ENCODE measurements at places on chromosomes 4 and X.

DNA sequence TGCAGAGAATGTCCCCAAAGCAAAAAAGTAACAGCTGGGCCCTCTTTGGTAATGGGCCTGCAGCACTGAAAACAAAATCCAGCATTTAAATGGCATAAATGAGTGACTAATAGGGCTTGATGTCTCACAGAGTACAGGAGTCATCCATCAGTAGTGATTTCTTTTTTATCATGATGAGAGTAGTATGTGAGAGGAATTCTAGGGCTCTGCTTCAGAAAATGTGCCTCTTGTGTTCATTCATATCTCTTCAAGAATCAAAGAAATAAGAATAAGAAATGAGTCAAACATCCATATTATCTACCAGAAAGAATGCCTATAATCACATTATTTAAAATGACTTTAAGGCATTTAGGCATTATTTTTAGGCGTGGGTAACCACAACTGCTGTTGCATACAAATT lies 792.9 kb upstream of the HTR2C start:
- no peak for DNase-seq

- no peak for DNase-seq
Observed at GRCh38 chr4:171924746-171925376, 111.7 kb downstream of the GALNTL6 start.

GRCh38 chr4:168633064-168633463 lies 136.2 kb downstream of the PALLD start:
- no peak for DNase-seq

- DNase-seq, result peak; percentile 6
Observed at GRCh38 chr4:99402765-99403164, 32.4 kb downstream of the ADH7 start.

- peak; percentile 53 for DNase-seq
Observed at GRCh38 chr4:186297013-186297645, 31.1 kb downstream of the F11 start.

DNA sequence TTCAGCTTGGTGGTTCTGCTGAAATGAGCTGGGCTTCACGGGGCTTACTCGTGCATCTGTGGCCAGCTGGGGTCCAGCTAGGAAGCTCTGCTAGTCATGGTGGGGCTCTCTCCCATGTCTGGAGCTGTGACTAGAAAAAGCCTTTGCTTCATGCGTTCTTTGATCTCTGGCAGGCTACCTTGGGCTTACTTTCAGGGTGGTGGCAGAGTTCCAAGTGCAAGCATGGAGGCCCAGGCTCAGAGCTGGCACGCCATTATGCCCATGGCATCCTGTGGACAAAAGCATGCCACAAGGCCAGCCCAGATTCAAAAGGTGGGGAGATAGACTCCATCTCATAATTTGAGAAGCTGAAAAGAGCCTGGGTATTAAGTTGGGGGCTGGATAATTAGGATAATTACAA lies 55.4 kb upstream of the GBA3 start:
- no peak for DNase-seq

GRCh38 chr4:24224446-24224845 lies 334.6 kb upstream of the PPARGC1A start:
- no peak for DNase-seq

GRCh38 chr4:184893801-184894571 lies 68.2 kb upstream of the ACSL1 start:
- no peak for DNase-seq

DNA sequence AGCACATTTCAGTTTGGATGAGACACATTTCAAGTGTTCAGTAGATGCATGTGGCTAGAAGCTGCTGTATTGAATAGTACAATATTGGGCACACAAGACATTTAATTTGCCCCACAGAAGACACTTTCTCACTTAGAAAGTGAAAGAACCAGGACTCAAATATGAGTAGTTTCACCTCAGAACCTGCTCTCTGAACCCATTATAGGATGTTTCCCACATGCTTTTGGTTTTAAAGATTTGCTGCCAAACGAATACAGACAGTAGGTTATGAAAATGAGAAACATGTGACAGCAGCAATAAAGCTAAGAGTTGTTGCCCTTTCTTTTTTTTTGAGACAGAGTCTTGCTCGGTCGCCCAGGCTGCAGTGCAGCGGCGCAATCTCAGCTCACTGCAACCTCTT lies 32.3 kb downstream of the C4orf54 start:
- DNase-seq, result no peak

DNA sequence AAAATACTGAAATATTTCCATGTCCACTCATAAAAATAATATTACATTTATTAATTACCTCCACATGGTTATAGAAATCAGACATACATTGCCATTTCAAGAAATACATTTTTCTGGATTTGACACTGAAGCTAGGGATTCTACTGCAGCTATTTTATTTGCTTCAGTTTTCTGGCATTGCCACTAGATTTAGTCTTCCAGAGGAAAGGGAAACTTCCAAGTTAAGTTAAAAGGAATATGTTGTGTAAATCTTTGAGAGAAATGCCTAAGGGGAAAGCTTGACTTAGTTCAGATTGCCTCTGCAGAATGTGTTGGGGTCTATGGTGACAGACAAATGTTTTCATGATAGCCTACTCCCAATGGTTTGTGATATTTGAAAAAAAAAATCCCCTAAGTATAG lies 1631.3 kb downstream of the PCDH18 start:
- no peak for DNase-seq

GRCh38 chrX:11209798-11210414 lies 83.3 kb upstream of the AMELX start:
- DNase-seq, result no peak

DNA sequence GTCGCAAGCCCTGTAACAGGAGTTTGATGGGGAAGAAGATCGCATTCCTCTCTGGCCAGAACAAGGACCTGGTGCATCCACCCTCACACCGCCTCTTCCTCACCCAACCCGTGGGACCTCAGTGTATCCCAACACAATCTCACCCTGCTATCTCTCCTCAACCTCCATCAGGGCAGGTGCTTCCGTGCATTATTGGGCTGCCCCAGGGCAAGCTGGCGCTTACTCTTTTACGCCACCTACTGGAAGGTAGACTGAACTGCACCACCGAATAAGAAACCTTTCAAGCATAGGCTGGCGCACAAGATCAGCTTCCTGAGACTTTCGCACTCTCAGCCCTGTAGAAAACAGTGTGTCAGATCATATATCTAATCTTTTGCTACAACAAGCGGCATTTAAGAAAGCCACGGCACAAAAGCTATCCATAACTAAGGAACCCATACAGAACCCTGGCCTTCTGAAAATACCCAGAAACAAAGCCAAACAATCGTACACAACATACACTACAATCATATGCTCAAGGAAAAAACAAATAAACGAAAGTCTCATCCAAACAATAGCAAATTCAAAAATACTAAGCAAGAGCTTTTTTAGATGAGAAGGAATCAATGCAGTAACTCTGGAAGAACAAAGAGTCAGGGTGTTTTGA lies 209.3 kb downstream of the UGT8 start:
- DNase-seq, result peak; percentile 50

- DNase-seq, result no peak
Observed at GRCh38 chr4:81594490-81595159, 122.9 kb upstream of the RASGEF1B start.

DNA sequence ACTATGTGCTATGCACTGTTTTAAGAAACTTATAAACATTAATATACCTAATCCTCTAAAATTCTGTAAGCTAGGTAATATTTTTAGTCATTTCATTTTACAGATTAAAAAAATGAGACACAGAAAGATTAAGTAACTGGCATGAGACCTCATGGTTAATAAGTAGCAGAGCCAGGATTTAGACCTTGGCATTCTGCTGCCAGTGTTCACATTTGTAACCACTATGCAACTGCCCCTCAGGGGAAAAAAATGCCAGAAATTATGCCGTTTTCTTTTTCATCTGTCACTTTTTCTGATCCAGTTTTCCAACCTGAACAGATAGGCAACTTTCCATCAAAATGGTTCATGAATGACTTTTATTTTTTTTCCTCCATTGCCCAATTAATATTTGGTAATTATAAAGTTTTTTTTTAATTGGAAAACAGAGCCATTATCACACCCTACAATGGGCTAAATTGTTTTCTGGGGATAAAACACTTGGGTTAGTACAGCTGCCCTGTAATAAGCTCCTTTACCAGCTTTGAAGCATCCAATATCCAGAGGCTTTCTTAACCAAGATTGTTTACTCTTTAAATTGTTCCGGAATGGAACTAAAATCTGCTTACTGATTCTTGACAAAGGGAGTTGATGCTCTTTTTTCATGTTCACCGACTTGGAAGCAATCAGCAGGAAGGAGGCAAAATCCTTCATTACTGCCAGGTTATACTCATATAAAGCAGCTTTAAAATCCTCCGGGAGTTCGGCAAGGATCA lies 56.4 kb upstream of the DDX60 start:
- no peak for DNase-seq

DNA sequence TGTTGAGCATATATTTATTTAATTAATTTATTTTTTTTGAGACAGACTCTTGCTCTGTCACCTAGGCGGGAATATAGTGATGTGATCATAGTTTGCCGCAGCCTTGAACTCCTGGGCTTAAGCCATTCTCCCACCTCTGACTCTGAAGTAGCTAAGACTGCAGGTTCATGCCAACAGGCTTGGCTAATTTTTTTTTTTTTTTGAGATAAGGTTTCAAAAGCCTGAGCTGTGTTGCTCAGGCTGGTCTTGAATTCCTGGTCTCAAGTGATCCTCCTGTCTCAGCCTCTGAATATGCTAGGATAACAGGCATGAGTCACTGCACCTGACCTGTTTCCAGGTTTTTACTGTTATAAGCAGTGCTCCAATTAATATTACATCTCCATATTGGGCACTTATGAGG lies 4.8 kb downstream of the ADD1 start:
- DNase-seq, result no peak

DNA sequence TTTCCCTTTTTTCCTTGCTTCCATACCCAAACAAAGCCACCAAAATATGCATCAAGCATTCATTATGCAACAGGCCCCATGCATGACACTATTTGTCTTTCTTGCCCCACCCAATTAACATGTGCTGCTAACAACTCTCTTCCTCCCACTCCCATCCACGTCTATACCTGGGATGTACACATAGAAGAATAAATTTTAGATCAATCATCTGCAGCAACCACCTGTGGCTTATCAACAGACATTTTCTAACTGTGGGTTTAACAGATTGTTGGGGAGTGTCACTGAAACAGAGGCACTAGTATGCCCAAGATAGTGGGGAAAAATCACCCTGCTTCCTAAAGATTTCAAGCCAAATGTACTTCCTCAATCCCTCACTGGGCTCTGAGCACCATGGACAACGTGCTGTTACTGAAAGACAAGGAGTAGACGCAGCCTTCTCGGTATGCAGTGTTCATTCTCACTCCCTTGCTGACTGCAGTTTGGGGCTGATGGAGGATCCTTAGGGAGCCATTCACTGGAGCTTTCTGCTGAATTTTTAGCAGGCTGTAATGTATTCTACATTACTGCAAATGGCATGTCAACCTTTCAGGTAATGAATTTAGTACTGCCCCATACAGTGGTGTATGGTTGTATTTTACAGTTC lies 28.4 kb upstream of the TRPC5OS start:
- DNase-seq, result no peak

DNA sequence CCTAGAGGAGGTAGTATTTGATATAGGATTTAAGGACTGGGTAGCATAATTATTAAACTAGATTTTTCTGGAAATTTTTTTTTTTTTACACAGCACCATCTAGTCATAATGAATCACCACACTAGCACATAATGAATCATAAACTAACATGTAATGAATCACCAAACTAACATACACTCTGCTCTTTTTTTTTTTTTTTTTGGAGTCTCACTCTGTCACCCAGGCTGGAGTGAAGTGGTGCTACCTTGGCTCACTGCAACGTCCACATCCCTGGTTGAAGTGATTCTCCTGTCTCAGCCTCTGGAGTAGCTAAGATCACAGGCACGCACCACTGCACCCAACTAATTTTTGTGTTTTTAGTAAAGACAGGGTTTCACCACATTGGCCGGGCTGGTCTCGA lies 92.5 kb downstream of the FAM13A start:
- DNase-seq, result no peak

GRCh38 chrX:118507766-118508165 lies 12.2 kb downstream of the DOCK11 start:
- no peak for DNase-seq

DNA sequence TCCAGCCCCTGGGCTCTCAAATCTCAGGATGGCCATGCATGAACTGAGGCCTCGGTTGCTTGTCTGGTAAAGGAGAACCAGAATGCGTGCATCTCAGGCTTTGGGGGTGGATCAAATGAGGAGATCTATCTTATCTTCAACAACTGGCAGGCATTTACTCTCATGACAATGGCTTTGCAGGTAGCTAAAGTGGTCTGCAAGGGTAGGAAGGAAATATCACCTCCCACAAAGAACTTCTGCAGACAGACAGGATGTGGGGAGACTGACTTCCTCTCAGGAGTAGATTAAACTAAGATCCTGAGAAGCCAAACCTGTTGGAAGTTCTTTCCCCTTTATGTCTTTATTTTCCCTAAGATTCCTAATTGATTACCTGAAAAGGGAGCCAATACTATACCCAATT lies 7.8 kb downstream of the LDB2 start:
- no peak for DNase-seq

GRCh38 chr4:122142687-122143086 lies 9.4 kb upstream of the BLTP1 start:
- DNase-seq, result no peak

- no peak for DNase-seq
Observed at GRCh38 chr4:100356172-100356571, 161.7 kb downstream of the EMCN start.

DNA sequence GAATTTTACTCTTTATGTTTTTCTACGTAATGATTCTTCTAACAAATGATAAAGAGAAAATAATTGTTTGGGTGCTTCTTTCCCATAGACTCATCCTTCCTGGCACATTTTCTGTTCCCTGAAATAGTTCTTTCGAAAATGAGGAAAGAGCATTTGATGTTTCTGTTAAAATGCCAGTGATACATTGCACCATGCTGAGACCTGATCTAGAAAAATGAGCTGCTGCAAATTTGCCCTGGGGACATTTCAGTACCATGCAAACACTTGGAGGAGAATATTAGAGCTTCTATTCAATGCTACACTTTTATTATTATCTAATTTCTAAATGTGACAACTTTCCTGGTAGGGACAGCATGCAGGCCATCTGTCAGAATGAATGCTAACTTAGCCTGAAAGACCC lies 83.3 kb downstream of the C4orf33 start:
- DNase-seq, result no peak

DNA sequence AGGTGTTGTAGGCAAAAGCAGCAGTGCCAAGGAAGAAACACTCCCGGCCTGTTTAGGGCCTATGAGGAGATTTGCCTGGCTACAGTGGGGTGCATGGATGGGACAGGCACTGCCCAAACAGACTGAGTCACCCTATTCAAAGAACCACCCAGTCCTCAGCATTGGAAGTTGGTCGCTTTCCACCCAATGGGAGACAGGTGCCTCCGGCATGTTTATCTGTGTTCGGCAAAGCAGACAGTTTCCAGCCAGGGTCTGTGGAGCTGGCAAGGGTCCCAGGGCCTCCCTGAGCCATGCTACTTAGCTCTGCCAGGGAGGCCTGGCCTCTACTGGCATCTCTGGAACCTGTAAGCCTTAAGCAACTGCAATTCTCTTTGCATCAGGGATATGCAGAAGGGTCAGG lies 165.1 kb upstream of the ATP6AP2 start:
- no peak for DNase-seq
